ENCODE measurements at places on chromosomes 16 and 17. TPM values are rescaled to one million over a fixed set of nuclear protein-coding genes. Genes with fewer than 3 reads are reported as not detected.

The TNRC6C gene
- 5.7 TPM for total RNA-seq

The ZNF624 gene
- 3.5 TPM for total RNA-seq

The SLC38A7 gene
- 27.4 TPM for total RNA-seq

The CRYBA1 gene
- not detected for total RNA-seq

The ABI3 gene
- total RNA-seq = 14.4 TPM

The ACE gene
- total RNA-seq = 80.6 TPM

The HID1 gene
- 44.8 TPM for total RNA-seq

The HSD11B2 gene
- total RNA-seq = not detected

The NAGS gene
- 2.0 TPM for total RNA-seq

The GCGR gene
- total RNA-seq = not detected

The SLC35G6 gene
- total RNA-seq = not detected

The ZNF750 gene
- under 0.01 TPM for total RNA-seq

The NUPR1 gene
- total RNA-seq = 0.44 TPM

The ADAD2 gene
- not detected for total RNA-seq

The IRF8 gene
- 2.2 TPM for total RNA-seq

The CA5A gene
- total RNA-seq = not detected

The PYCARD gene
- total RNA-seq = 48.8 TPM

The CIBAR2 gene
- total RNA-seq = not detected

The TRIM65 gene
- total RNA-seq = 17.7 TPM

The PARD6A gene
- 2.6 TPM for total RNA-seq

The CX3CL1 gene
- 2.8 TPM for total RNA-seq

- DNase-seq = no peak
These were observed 561.6 kb upstream of the CDH8 start for GRCh38 chr16:62597875-62598274.

DNA sequence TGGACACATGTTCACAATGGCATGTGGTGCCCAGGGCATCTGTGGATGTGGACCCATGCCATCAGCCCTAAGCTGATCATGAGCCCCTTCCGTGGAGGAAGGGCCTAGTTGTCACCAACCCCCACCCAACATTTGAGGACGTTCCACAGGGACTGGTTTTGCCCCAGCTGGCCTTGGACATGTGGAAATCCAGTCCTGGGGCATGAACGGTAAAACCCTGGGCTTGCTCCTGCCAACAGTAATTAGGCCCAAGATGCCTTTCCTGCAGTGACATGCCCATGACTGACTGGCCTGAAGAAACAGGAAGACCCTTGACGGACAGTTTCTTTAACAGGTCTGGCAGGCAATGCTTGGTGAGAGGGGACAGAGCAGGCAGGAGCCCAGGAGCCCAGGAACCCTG is 7.7 kb downstream of the TNS4 start:
- DNase-seq = no peak

DNA sequence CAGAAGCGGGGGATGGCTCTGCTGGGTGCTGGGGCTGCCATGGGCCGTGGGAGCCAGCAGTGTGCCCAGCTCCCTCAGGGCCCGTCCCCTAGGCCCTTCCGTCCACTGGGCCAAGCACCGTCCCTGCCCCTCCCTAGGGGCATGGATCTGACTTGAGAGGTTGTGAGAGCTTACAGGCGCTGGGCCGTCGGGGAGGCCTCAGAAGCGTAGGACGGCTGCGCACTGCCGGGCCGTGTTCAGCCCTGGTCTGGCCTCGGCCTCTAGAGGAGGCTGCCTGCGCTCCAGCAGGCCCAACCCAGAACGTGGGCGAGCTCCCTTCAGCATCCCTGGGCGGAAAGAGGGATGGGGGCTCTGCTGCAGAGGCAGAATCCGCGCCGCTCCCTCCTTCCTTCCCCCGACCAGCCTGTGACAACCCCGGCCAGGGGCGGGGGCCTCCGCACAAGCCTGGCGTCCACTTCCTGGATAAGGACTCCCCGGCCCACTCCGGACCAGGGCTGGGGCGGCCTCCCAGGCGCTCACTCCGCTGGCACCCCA is 685 bp upstream of the MPG start:
- DNase-seq = peak; percentile 73

GRCh38 chr17:72984926-72985325 is 107.6 kb downstream of the SLC39A11 start:
- DNase-seq = peak; percentile 49

GRCh38 chr16:85800321-85800669 is 800 bp downstream of the COX4I1 start:
- DNase-seq = no peak

DNA sequence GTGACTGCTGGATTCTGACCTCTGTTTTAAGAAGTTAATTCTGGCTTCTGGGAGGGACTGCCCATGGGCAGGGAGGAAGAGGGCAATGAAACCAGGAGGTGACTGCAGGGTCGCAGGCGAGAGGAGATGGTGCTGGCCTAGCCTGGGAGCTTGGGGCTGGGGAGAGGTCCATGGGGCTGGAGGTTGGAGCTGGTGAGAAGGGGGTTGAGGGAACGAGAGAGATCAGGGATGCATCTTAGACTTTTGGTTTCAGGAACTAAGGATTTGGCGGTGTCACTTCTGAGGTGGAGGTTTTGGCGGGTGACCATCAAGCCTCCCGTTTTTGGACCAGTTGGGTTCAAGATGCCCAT is 64.6 kb downstream of the NKD1 start:
- no peak for DNase-seq

DNA sequence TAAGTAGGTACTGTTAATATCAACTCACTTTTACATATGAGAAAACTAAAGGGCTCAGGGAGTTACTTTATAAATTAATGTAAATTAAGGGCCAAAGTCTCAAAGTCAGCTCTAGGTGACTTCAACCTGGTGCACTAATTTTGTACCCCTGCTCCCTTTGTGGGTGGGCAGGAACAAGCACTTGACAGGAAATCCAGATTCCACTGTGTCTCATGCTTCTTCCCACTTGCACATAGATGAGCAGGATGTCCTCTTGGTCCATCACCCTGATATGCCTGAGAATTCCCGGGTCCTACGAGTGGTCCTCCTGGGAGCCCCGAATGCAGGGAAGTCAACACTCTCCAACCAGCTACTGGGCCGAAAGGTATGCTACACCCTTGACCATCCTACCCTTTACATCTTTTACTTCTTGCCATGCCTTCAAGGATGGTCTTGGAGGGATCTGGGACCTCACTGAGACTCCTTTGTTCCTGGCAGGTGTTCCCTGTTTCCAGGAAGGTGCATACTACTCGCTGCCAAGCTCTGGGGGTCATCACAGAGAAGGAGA is 1.3 kb downstream of the ERAL1 start:
- DNase-seq = no peak

- DNase-seq = no peak
These were observed 38.7 kb upstream of the NGFR start for GRCh38 chr17:49456183-49456965.

DNA sequence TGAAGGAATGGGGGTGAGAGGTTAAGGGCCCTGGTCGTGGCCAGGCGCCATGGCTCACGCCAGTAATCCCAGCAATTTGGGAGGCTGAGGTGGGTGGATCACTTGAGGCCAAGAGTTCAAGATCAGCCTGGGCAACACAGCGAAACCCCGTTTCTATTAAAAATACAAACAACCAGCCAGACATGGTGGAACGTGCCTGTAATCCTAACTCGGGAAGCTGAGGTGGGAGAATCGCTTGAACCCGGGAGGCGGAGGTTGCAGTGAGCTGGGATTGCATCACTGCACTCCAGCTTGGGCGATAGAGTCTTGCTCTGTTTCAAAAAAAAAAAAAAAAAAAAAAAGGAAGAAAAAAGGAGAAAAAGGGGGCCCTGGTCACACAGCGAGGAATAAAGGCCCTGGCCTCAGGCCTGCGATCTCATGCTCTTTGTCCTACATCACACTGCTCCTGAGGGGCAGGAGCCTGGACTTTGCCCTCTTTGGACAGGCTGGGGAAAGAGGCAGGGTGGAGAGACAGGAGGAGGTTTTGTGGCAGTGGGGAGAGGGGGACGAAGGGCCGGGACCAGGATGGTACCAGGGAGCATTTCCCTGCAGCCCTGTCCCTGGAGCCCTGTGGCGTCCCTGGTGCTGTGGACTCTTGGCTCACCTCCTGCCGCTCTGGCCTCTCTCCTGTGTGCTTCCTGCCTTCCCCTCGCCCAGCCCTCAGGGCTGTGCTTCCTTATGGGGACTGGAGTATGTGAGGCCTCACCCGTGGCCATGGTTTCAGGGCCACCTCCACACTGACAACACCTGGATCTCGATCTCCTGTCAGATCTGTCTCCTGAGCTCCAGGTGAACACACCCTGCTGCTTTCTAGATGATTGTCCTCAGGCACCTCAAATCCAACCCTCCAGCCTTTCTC is 19.7 kb upstream of the SLC25A19 start:
- DNase-seq = peak; percentile 17

GRCh38 chr17:75646638-75646992 is 13.4 kb downstream of the SMIM5 start:
- no peak for DNase-seq

GRCh38 chr17:40150276-40150675 is 9.9 kb downstream of the CASC3 start:
- no peak for DNase-seq

DNA sequence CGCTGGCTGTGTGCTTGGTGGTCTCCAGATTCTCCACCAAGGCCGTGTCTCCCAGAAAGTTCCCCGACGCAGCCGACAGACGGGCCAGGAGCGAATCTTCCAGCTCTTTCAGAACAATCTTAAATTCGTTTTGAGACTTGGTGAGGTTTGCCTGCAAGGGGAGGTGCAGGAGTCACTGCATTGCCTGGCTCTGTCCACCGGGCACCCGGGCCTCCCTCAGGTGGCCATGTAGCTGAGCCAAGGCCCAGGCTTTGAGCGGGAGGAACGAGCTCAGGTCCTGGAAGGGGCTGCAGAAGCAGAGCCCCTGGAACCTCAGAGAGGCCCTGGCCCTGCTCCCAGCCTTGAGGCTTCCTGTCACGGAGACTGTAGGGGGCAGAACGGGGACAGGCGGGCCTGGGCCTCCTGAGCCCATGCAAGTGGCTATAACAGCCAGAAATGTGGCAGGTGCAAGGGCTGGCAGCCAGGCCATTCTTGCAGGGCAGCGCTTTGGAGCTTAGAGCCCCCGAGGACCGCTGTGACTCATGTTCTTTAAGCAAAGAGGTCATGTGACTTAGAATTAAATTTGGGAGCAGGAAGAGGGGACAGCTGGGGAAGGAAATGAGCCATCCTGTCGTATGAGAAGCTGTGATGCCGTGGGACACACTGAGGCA is 72.4 kb downstream of the PGS1 start:
- no peak for DNase-seq

DNA sequence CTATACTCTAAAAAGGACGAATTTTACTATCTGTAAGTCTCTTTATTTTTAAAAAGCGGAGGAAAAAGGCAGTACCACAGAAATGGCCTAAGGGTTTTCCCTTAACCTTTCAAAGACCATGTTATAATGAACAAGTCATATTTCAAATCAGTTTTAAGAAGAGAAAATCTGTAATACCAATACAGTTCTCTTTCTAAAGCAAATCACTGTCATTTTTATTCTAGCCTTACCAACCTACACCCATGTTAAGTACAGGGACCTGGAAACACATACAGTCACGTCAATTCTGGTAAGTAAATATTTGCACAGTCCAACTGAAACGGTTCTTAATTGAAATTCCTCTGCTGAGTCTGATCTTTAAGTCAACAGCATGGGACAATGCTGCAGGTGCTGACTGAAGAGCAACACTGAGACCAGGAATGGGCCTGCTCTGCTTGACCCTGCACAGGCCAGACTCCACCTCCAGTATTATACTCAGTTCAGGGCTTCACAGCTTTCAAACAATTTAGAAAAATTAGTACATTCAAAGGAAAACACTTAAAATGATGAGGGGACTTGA is 20.2 kb downstream of the MBTPS1 start:
- no peak for DNase-seq

GRCh38 chr16:50069060-50069459 is 3.3 kb downstream of the HEATR3 start:
- no peak for DNase-seq

- DNase-seq = no peak
These were observed 1.8 kb downstream of the CACNG4 start for GRCh38 chr17:66966298-66966697.

GRCh38 chr16:25228372-25228771 is 11.6 kb downstream of the AQP8 start:
- DNase-seq = no peak

- no peak for DNase-seq
These were observed 265.0 kb upstream of the FOXF1 start for GRCh38 chr16:86245351-86245750.

GRCh38 chr16:3063625-3064386 is 1.6 kb upstream of the IL32 start:
- no peak for DNase-seq

DNA sequence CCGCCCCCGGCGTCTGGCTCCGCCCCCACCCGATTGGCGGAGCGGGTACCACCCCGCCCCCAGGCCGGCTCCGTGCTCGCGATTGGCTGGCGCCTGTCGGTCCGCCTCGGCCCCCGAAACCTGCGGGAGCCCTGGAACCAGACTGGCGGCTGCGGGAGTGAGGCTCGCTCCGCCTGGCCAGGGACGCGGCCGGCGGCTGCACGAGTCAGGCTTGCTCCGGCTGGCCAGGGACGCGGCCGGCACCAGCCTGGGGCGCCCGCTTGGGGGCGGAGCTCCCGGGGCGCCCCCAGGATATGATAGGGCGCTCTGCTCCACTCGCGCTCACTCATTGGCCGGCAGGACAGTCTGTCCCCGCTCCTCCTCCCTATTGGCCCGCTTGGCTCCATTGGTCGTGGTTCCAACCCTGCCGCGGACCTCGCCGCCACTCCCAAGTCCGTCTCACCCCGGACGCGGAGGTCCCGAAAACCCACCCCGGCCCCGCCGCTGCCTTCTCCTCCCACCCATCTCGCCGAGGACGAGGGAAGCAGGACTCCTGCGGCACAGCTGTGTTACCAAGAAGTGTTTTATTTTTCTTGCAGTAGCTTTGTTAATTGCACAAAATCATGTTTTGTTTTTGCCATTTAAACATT is 340 bp upstream of the ROGDI start:
- peak; percentile 90 for DNase-seq

DNA sequence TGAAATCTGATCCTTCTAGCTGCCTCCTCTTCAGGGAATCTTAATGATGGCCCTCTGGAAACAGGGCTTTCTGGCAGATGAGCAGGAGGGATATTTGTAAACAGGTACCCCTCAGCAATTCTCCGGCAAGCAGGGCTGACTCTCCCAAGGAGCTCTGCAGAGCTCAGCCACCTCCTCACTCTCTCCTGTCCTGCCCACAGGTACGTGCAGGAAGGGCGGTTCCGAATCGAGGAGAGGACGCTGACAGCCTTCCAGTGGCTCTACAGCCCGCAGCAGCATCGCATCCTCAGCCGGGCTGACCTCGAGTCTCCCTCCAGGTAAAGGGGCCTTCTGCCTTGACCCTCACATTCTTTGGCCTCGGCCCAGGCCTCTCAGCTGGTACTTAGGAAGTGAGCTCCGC is 20.7 kb upstream of the CCDC92B start:
- no peak for DNase-seq

GRCh38 chr16:391885-392335 is 5.1 kb upstream of the NME4 start:
- peak; percentile 78 for DNase-seq

DNA sequence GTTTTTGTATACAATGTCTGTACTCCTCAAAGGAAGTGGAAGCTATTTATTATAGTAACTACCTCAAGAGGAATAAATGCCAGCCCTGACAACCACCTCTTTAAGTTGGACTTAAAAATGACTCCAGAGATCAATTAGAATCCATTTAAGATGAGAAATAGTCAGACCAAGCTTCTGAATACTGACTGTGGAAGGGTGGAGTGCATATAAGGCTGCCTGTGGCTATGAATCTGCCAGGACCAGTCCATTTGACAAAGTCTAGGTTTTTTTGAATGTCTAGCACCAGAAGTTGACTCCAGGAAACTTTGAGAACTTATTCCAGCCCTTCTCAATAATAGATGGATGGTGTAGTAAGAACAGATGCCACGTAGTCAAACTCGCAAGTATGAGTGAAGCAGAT is 15.0 kb downstream of the OGFOD1 start:
- no peak for DNase-seq

- no peak for DNase-seq
These were observed 53.7 kb downstream of the GSG1L start for GRCh38 chr16:28009586-28010373.

Data from lung microvascular endothelial cell (primary cell).